NT2/D1 (cell line): ENCODE measurements at places on chromosomes 5 and 9.

GRCh38 chr5:123671042-123671441 is 159.1 kb downstream of the CSNK1G3 start:
- peak; percentile 39 for DNase-seq

GRCh38 chr9:36315283-36315682 is 57.0 kb upstream of the GNE start:
- no peak for DNase-seq

- DNase-seq: no peak
These were observed 193.8 kb upstream of the TRIM32 start for GRCh38 chr9:116493183-116493860.

- no peak for DNase-seq
These were observed 27.8 kb upstream of the TNFSF8 start for GRCh38 chr9:114958021-114958843.

- DNase-seq: no peak
These were observed 119.8 kb upstream of the NEK6 start for GRCh38 chr9:124137944-124138335.

GRCh38 chr5:154755361-154756008 is at the start of gene LARP1:
TSS of gene LARP1 (plus strand) at chr5:154755377. CDS start at chr5:154755758, 381 bp downstream.
- DNase-seq: no peak

DNA sequence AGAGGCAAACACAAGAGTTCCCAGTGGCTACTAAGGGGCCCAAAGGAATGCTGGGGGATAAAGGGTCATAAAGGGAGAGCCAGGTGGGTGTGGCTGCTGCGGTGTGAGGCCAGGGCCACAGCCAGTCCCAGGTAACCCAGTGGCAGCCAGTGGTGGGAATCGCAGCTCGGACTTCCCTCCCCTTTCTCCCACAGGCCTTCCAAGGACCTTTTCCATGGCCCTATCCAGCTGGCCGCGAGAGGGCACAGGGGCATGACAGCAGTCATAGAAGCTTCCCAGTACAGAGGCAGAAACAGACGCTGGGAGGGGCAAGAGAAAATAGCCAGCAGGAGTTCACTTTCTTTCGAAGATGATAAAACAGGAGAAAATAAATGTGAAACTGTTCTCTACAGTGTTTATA is 257.6 kb downstream of the SEMA5A start:
- no peak for DNase-seq
